ENCODE measurements at places on chromosomes 4 and X.

- DNase-seq: no peak
These were observed 23.8 kb upstream of the FMR1NB start for GRCh38 chrX:147957291-147957690.

DNA sequence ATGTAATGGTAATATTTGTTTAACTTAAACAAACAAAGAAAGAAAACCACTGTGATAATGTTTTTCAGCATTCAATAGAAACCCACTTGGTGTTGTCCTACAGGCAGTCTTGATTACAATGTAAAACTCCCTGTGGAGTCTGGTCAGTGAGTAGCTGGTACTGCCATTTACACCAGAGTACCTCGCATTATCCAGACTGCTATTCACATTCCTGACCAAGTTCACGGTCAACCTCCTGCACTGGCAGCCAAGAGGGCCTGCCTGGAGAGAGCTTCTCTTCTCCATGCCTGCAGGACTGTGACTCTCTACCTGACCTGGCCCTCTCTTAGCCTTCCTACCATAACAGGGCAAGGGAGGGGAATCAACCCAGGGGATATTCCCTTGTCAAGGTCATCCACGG, 2.9 kb upstream of the LONRF3 start:
- no peak for DNase-seq

- no peak for DNase-seq
These were observed 37.1 kb downstream of the SMARCAD1 start for GRCh38 chr4:94244829-94245185.

DNA sequence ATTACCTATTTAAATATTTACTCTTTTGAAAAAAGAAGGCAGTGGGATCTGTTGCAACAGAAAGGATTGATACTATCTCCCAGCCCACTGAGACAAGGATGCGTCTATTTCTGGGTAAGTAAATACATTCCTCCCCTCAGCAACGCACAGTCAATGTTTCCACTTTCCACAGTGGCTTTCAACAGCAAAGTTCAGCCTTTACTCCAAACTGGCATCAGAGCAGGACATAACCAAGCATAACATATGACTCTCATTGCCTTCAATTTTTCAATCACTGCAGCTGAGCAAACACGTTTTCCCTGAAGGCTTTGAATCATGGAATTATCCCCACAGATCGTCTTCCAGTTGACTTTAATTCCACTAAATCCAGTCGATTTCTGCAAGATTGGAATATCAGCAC, 160.3 kb upstream of the FRG1 start:
- no peak for DNase-seq

DNA sequence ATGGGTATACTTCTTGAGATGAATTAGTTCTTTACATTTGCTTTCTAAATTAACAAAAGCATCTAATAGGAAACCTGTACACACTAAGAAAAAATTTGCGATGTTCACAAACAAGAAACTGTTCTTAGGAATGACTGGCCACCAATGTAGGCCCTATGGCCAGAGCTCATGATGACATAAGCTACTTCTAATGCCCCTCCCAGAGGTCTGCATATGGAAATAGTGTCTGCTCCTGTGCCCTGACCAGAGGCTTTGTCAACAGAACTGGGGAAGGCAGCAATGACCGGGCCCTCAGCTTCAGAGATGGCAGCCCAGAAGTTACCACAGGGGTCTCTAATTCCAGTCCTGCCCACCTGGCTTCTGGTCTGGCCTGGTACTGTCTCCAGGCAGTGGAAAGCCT, 15.0 kb upstream of the BCLAF3 start:
- DNase-seq: no peak

DNA sequence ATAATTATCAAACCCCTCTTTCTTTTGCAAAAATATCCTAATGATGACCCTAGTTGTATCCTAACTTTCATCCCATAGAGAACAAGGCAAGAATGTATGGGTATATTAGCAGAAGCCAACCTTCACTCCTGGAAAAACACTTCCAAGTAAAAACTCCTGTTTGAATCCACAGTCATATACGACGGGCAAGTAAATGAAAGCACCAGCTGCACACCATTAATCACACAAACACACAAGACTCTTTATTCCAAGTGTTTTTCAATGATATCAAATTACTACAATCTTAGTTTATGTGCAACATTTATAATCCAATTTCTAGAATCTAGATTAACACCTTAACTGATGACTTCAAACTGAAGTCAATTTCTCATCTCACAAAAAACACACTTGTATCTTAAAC, 22.9 kb downstream of the ACSL4 start:
- no peak for DNase-seq

DNA sequence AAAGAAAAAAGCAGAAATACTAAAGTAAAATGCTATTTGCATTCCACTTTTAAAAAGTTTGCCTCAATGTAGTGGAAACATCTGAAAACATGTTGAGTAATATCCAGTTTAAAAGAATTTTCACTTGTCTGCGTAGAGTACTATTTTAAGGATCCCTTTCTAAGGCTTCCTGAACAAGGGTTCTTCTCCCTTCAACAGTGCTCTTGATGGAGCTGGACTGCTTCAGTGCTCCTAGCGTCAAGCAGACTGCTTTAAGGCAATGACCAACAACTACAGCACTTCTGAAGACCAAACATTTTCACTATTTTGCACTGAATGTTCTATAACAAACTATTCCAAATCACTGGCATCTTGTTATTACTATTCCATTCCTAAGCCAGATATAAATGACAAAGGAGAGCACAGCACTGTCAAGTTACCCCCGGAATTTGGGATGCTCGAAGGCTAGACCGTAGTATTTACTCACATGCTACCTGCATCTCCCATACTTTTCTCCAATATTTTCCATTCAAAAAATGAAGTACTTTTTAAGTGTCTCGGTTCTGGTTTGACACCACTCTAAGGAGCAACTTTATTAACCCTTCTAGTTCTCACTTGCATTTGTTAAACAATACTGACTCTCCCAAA, 36.1 kb downstream of the TMEM165 start:
- no peak for DNase-seq

GRCh38 chr4:181821039-181822004, 421.9 kb upstream of the TENM3 start:
- no peak for DNase-seq

GRCh38 chr4:138902705-138903104, 112.9 kb upstream of the NOCT start:
- DNase-seq: no peak

- DNase-seq: no peak
These were observed 47.8 kb downstream of the GAB1 start for GRCh38 chr4:143384381-143384994.

- DNase-seq: no peak
These were observed 75.6 kb upstream of the AGA start for GRCh38 chr4:177517862-177518261.

GRCh38 chr4:158535130-158535614, 13.5 kb downstream of the RXFP1 start:
- no peak for DNase-seq

DNA sequence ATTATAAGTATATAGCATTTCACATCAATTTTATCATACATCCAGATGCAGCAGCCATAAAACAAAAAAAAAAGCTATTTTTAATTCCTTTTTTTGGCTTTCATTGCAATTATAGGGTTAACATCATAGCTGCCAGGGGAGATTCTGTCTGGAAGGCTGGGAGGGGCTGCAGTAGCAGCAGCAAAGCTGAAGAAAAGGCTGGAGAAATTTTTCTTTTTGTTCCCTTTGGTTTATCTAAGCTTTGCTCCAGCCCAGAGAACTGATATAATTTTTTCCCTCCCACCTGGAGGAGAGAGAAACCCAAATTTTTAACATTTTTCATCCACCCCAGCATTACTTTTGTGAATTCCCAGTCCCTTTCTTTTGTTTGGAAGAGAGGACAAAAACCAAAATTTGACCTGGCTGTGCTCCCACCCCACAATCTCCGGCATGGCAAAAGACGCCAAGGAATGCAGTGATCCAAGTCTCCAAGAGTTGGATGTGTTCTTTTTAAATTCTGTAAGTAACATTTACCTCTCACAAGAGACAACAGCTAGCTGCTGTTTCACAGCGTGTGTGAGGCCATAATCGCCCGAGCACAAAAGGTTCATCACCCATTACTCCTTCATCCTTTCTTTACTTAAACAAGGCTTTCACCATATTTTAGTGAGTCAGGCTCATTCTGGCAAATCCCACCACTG, 25.1 kb upstream of the FAM156A start:
- DNase-seq: peak; percentile 43

DNA sequence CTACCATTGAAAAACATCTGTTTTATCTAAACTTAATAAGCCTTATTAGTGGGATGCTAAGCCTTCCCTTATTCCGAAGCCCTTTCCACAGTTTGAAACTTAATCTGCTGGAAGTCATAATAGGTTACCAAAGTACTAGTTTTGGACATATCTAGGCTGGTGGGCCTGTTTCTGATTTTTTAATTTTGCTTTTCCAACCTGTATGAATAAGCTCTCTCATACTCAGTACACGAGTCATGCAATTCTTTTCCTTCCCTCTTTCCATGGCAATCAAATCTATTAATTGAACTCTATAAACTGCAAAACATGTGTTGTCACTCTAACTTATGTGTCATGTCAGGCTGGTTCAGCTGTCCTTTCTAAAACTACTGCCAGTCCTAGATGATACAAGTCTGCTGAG, 91.0 kb downstream of the AMMECR1 start:
- DNase-seq: no peak

GRCh38 chr4:79207281-79207680, 118.6 kb downstream of the NAA11 start:
- DNase-seq: no peak

- no peak for DNase-seq
These were observed 38.5 kb upstream of the TAPT1 start for GRCh38 chr4:16264798-16265197.

GRCh38 chr4:99875071-99875470, 19.2 kb downstream of the LAMTOR3 start:
- DNase-seq: no peak

GRCh38 chrX:46130247-46130646, 415.0 kb downstream of the ZNF674 start:
- no peak for DNase-seq

DNA sequence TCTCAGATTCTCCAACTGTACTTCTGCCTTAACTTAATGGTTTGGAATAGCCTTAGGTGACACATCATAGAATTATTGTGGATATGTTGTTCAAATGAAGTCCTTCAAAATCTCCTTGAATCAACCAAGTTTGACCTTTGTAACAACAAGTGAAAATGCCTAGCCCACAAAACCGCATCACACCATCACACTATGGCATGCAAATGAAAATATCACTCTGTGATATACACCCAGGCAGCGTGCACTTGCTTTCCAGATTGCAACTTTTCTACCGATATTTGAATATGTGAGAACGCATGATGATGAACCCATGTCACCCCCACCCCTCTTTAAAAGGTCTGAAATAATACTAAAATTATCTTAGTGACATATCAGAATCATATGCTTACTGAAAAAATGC, 656.7 kb downstream of the GABRG1 start:
- DNase-seq: no peak

- no peak for DNase-seq
These were observed 127.4 kb upstream of the RPL34 start for GRCh38 chr4:108492816-108493595.

GRCh38 chr4:167421201-167421600, 186.9 kb upstream of the SPOCK3 start:
- no peak for DNase-seq

DNA sequence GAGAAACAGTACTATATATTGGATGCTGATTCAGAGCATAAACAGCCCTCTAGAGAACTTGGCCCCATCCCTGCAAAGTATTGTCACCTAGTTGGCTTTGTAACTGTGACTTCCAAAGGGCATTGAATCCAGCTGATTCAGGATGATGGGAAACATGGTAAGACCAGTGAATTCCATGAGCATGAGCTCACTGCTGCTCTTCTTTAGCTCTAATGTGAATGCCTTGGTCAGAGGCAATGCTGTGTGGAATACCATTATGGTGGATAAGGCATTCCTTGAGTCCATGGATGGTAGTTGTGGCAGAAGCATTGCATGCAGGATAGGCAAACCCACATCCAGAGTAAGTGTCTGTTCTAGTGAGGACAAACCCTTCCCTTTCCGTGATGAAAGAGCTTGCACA, 365.6 kb upstream of the EDA2R start:
- DNase-seq: no peak

- DNase-seq: no peak
These were observed 94.6 kb downstream of the FAM13A start for GRCh38 chr4:88962396-88962795.

GRCh38 chr4:23194751-23195150, 502.0 kb downstream of the GBA3 start:
- no peak for DNase-seq

- no peak for DNase-seq
These were observed 85.9 kb downstream of the MAGED4 start for GRCh38 chrX:52270453-52271116.

GRCh38 chr4:151854731-151855130, 93.9 kb upstream of the GATB start:
- no peak for DNase-seq

GRCh38 chrX:53312946-53313727, 31.8 kb upstream of the IQSEC2 start:
- no peak for DNase-seq

DNA sequence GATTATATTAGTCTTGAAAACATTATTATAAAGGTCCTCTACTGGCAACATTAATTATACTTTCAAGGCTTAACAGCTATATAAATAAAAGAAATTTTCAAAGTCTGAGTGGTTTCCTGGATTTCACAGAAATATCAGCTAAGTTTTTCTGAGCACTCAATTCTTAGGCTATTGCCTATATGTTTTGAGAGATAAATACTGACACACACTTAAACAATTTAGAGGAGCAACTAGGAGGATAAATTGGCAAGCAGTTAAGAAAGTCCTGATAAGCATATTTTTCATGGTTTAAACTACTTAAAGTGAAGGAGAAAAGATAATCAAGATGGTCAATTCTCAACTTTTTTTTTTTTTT, 2.7 kb upstream of the MGARP start:
- no peak for DNase-seq

GRCh38 chr4:25810461-25811373, 52.1 kb downstream of the SEL1L3 start:
- no peak for DNase-seq

All from mesenteric fat pad (tissue), 1 donor.